ENCODE measurements at places on chromosomes 5 and 9. TPM values are rescaled to one million over a fixed set of nuclear protein-coding genes. Genes with fewer than 3 reads are reported as not detected.

Gene PCA3
- not detected for total RNA-seq

Gene RMRP
- total RNA-seq: 6,137 TPM

Gene NUP155
- total RNA-seq: 37.2 TPM

Gene PCDHB4
- total RNA-seq: 0.17 TPM

Gene PKN3
- total RNA-seq: 1.9 TPM

Gene PPP3R2
- not detected for total RNA-seq

Gene ACTBL2
- total RNA-seq: not detected

Gene SHB
- 35.2 TPM for total RNA-seq

Gene SPINK6
- total RNA-seq: not detected

Gene GABRA6
- not detected for total RNA-seq

Gene ZNF354C
- 7.9 TPM for total RNA-seq

Gene CD72
- 2.0 TPM for total RNA-seq

Gene FAT2
- 0.58 TPM for total RNA-seq

Gene IFNA21
- total RNA-seq: not detected

Gene RAB14
- total RNA-seq: 39.7 TPM

Gene CDC25C
- total RNA-seq: 13.7 TPM

Gene SLC27A4
- 10.6 TPM for total RNA-seq

Gene SMC5
- 15.1 TPM for total RNA-seq

Gene DBH
- not detected for total RNA-seq

Gene SPINK4
- not detected for total RNA-seq

Gene WNK2
- 0.15 TPM for total RNA-seq

Gene MUSK
- total RNA-seq: 1.7 TPM

Gene FBP1
- not detected for total RNA-seq

Gene NOL6
- total RNA-seq: 28.3 TPM

Measured in smooth muscle cell of trachea (primary cell).